Stimulated activated CD8-positive, alpha-beta memory T cell treated with anti-CD3 and anti-CD28 coated beads, Interleukin-2, amount 100 ng/mL, for 1 hour (primary cell): ENCODE measurements at places on chromosomes 3 and 15.

DNA sequence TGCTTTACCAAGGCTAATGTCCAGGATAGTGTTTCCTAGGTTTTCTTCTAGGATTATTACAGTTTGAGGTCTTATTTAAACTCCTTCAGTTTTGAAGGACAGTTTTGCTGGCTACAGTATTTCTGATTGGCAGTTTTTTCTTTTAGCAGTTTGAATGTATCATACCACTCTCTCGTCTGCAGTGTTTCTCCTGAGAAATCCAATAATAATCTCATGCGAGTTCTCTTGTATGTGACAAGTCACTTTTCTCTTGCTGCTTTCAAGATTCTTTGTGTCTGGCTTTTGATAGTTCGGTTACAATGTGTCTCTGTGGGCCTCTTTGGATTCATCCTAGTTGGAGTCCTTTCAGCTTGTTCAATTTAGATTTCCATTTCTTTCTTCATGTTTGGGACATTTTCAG, 53.0 kb upstream of the EHHADH start:
- no peak for DNase-seq

DNA sequence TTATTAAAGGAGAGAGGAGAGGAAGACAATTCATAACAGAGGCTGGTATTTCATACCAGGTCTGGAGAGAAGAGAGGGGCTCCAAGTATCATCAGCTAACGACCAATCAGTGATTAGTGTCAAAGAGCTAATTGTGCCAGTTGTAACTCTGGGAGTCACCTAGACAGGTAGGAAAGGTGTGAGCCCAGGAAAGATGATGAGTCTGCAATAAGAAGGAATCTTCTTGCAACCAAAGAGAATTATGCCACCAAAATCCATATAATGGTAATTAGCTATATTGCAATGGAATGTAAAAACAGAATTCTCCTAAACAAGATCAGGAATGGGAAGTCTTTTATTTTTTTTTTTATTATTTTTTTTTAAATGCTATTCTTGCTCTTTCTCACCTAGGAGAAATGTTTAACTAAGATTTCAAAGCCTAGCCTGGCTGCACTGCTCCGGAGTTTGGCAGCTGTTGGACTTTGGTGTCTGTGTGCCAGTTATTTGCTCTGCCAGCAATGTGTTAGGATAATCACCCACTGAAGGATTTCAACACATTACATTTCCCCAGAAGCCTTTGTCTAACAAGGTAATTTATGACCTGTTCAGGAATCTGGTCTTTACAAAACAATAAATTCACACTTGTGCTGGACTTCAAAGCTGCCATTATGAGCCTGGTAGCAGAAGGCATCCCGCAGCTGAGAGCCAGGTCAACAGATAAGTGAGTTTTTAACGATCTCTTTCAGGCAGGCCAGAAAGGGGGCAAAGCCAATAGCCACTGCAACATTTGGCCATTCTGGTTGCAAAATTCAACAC, 89.4 kb downstream of the FOXB1 start:
- DNase-seq: no peak

GRCh38 chr3:156492801-156493261, 62.1 kb downstream of the SSR3 start:
- no peak for DNase-seq

DNA sequence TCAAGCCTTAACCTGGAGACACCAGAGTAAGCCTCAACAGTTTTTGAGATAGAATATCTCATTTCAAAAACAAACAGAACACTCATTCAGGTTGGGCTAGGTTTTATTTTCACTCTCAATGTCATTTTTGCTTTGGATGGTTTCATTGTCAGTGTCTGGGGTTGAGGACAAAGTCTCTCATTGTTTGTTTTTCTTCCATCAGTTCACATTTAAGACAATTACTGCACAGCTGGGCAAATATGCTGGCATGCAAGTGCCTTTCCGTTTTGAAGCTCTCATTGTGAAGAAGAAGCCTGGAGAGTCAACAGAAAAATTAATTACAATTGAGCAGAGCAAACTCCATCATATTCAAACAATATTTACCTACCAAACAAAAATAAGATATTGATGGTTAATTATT, 1050.0 kb downstream of the TBL1XR1 start:
- no peak for DNase-seq

GRCh38 chr3:187741403-187742350, 3.6 kb downstream of the BCL6 start:
- DNase-seq: no peak

DNA sequence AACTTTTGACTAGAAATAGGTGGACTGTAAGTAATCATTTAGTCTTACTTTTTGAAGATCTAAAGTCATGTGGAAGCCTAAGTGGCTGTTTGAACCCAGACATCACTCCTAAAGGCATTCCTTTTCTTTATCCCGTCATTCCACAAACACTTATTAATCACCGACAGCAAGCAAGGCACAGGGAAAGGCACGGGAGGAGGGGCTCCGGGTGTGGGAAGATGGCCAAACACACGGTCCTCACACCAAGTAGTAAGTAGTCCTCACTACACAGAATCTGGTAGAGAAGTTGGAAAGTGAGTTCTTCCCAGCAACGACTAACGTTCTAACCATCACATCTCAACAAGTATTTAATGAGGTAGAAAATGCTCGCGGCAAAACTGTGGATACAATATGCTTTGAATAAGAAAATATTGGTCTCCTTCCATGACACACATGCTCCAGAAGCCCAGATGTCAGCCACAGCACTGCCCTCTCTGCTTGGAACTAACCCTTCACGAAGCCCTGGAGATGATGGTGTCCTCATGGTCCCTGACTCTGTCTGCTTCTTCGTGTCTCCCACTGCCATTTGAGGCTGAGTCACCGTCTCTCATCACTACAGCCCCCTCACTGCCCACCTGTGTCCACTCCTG, 202.2 kb downstream of the OPA1 start:
- no peak for DNase-seq

DNA sequence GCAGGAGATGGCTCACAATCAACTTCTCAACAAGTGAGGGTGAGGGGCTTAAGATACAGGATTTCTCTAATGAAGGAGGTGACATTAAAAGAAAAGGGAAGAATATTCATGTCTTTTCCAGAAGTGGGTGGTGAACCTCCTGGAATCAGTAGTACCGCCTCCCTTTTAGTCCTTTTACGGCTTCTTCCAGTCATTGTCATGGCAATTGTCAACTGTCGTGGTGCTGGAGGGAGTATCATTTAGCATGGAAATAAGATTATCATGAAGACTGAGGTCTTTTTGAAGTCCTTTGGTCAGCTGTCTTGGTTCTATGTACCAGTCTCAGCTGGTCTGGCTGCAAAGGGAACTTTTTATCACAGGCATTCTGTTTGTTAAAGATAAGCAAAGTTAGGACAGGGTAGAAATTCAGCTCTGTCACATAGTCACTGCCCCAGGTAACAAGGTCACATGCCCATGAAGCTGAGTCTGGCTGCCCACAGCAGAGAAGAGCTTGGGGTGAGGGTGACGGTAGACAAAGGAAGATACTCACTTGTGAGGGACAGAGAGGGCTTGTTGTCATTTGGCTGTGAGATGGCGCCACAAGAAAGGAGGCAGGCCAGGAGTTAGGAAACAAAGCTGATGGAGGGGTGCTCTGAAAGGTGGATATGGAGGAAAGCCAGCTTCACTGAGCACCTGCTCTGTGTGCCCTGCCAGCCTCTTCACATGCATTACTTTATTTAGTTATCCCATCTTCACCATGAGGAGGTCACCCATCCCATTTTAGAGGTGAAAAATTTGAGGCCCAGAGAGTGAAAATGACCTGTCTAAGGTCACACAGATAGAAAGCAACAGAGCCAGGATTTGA, 228.2 kb upstream of the TRIM42 start:
- DNase-seq: no peak

DNA sequence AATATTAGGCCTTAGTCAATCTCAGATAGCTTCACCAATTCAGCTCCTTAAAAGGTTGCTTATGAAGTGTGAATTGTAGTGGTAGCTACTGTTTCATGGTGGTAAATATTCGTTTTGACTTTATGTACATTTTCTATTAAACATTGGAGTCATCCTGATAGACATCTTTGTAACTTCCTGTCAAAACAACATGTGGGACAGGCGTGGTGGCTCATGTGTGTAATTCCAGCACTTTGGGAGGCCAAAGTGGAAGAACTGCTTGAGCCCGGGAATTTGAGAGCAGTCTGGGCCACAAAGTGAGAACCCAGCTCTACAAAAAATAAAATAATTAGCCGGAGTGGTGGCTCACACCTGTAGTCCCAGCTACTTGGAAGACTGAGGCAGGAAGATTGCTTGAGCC, 2.0 kb upstream of the TRIM59 start:
- no peak for DNase-seq
